ENCODE measurements at places on chromosomes 7 and 10. TPM values are rescaled to one million over a fixed set of nuclear protein-coding genes. Genes with fewer than 3 reads are reported as not detected.

MYH16 gene
- 0.11 TPM for total RNA-seq

DNA sequence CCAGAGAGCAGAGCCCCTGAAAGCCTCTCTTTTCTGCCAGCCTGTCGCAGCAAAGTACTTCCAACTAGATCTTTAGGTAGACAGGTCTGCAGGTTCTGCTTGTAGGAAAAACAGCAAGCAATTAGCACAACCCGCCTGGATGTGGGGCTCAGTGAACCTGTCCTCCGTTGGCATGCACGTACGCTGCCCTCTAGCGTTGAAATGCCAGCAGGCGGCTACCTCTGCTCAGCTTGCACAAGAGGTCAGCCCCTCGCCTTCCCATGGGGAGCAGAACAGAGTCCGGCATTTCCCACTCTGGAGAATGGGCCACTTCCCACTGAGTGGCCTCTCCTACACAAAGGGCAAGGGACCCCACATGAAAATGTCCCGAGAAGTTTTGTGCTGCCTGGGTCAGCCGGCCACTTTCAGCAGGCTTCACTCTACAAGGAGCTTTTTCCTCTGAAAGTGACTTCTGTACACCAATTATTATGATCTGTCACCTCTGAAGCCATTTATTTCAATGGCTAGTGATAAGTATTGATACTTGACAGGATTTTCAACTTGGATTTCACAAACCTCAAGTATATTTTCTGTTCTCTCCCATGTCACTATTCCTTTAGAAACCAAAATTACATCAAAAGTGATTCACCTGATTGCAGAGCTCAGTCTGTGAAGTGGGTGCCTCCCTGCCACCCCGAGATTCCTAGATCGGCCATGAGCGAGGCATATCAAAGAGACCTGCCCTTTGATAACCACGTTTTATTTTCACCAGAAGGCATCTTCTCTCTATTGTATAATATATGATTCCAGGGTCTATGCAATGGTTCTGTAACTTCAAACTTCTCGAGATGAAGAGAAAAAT lies 56.7 kb downstream of the JCAD start:
- DNase-seq, result no peak

- DNase-seq, result no peak
Measured at GRCh38 chr10:49158404-49158803, 24.6 kb upstream of the FAM170B start.

DNA sequence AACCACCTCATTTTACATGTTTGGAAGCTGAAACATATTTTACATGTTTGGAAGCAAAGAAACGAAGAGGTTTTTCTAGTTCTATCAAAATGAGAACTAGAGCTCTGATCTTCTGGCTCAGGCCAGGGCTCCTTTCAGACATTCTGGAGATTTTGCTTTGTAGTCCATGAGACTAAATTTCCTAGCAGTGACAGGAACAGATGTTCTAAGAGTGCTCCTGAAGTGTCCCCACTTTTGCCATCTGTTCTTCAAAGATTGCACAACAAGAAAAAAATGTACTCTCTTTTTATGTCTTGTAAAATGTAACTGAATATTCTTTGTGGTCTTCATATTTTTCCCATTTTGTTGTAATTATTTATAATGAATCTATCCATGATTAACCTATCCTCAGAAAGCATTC lies 196.4 kb upstream of the PCLO start:
- no peak for DNase-seq

DNA sequence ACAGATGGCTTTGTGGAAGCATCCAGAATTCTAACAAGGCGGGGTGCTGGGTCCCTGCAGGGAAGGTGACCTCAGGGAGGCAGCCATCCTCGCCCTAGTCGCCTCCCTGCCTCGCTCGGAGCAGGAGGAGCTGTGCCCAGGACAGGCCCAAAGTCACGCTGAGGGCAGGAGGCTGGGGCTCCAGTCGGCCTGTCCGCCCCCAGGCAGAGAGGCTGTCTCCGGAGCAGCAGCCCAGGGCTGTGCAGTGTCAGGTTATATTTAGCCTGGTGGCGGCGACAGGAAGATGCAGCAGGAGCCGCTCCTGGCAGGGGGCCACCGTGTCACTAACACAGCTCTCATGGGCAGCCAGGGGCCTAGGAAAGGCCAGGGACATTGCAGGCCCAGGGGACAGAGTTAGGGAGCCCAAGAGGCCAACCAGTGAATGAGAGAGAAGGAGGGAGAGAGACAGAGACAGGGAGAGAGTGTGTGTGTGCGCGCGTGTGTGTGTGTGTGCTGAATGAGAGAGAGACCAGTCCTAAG lies 13.5 kb downstream of the KCNH2 start:
- no peak for DNase-seq

All from activated naive CD4-positive, alpha-beta T cell treated with anti-CD3 and anti-CD28 coated beads, Interleukin-2, amount 50 U/mL, for 72 hours (primary cell).